ENCODE measurements at places on chromosomes 1 and 21.

DNA sequence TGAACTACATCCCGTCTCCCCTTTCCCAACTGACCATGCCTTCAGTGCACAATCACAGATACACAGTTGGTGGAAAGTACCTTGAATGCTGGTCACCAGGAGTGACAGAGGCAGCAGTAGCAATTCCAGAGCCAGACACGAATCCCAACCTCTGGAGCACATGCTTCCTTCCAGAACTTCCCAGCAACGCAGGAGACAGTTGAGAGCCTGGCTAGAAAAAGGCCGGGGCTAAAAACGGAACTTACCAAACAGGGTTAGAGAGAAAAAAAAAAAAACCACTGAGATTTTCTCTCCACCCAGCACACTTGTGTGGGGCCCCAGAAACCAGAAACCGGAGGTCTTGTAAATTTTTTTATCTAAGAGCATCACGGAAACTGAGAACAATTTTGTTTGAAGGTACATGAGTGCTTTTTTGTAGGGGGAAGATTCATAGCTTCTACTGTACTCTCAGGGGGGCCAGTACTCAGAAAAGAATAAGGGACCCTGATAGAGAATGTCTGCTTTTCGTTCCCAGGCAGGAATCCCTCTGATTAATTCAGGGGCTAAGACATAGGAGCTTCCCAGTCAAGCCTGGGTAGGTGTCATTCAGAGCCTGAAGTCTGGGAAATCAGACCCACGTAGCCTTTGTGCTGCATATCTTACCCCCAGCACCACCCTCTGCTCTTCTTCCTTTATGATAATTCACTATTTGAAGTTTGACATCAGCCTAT lies at the start of gene CD48:
TSS of gene CD48 (minus strand) at position 221 of the 710 bp plus-strand sequence. CDS start at position 162, 59 bp downstream.
- DNase-seq: peak; percentile 67

DNA sequence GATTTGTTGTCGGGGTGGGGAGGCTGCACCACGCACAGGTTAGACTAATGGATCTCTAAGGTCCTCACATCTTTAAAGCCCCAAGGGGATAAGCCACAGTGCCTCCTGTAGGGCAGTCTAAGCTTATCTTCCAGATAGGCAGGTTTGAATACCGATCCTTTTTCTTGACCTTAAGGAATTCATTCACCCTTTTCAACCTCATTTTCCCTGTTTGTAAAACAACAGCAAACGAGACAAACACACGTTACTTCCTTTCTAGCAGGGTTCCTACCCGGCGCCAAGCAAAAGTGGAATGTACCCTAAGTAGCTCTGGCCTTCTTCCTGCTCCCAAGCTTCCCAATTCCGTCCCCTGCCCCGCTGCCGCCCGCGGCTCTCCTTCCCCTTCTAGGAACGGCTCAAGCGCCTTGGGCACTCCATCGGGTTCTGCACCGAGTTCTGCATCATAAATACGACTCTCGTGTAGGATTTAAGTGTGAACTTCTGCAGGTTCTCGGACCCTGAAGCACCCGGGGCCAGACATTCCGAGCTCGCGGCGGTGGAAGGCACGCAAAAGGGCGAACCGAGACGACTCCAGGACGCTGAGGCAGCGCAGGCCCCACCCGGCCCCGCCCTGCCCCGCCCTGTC lies 548 bp upstream of the CDC20 start:
- DNase-seq: no peak

- no peak for DNase-seq
Observed at GRCh38 chr1:32353431-32353830, 8.9 kb downstream of the FAM229A start.

GRCh38 chr1:99648107-99648506 lies 2.2 kb downstream of the PALMD start:
- no peak for DNase-seq

DNA sequence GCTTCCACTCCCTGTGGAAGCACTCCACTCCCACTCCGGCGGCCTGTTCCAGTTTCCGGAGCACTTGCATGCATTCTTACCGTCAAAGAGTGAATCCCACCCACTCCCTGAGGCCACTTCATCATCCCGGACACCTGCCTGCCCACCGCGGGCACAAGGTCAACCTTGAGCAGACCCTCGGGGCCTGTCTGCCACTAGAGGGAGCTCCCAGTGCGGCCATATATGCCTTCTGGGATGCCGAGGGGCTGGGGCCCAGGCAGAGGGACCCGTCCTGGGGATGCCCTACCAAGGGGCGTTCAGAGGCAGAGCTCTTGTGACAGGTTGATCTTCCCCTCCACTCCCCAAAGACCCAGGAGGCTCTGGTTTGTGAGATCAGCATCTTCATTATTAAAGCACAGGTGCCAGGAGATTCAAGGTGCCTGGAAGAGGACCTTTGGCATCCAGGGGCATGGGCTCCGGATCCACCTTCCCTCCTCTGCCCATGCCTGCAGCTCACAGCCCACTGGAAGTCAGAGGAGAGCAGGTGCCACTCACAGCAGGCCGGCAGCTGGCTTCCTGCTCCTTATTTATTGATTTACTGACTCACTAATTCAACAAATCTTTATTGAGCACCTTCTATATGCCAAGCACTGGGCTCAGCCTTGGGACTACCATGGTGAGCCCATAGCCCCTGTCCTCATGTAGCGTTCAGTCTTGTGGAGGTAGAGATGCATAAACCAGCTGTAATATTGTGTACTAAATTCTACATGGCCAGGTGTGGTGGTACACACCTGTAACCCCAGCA lies 47.3 kb downstream of the UBIAD1 start:
- peak; percentile 54 for DNase-seq

DNA sequence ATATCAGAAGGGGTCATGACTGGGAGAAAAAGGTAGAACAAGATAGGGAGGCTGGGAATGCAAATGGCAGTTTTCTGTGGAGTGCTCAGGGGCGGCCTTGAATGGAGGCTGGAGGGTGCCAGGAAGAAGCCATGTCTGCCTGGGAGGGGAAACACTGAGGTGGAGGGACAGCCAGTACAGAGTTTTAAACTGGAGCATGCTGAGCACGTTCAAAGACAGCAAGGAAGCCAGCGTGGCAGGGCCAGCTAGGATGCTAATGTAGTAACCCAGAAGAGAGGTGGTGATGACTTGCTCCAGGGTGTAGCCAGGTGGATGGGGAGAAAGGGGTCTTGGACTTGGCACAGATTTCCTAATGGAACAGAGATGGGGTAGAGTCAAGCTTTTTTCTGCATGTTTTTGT lies 445.8 kb upstream of the VAMP3 start:
- DNase-seq: no peak

- DNase-seq: no peak
Observed at GRCh38 chr1:209805341-209805781, 581 bp downstream of the IRF6 start.

DNA sequence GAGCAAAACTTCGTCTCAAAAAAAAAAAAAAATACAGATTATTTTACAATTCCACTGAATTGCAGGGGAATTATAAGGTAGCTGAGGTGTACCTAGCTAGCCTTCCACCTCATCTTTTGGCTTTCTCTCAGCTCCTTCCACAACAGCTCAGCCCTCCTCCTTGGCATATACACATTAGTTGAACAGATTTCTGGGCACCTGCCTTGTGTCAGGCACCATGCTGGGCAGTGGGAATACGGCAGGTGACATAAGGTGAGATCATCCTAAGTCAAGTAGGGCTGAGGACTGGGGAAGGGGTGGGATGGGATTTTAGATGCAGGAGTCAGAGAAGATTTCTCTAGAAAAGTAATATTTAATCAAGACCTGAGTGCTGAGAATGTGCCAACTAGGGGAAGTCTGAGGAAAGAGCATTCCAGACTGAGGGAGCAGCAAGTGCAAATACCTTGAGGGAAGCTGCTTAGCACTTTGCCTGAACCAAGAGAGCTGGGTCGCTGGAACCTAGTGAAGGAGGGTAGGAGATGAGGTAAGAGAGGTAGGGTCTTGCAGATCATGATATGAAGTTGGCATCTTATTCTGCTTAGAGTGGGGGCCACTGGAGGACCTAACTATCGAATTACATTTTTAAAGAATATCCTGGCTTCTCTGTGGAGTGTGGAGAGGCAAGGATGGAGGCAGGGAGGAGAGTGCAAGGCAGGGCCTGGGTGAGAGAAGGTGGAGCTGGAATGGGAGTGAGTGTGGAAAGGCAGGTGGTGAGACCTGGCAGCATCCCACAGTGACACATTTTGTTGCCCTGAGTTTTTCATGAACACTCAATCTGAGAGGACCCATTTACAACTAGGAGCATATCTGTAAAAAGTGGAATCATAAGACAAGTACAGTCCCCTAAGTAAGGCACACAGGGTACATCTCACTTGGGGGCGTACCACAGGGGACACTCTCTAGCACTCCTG lies 28.2 kb downstream of the LAMC2 start:
- no peak for DNase-seq

GRCh38 chr1:18045203-18045602 lies 62.4 kb upstream of the IGSF21 start:
- DNase-seq: no peak

- no peak for DNase-seq
Observed at GRCh38 chr1:234696148-234696576, 86.2 kb upstream of the IRF2BP2 start.

DNA sequence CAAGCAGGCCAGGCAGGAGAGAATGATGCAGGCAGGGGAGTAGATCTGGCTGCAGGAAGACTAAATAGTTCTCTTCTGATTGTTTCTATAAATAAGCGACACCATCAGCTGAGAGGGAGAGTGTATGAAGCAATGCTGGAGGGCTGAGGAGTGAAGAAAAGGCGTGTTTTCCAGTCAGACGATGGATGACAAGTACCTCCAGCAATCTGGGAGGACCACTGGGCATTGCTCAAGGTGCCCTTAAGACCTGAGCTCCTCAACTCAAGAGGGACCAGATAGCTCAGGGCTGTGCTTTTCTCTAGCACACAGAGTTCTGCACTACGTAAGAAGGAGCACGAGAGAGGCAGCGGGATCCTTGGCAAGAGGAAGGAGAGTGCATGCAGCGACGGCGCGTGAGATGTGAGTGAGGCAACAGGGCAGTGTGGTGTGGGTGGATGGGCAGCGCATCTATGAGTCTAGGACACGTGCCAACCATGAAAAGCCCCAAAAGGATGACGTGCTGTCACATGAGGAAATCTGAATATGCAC lies 36.0 kb downstream of the PABPC4 start:
- no peak for DNase-seq

- no peak for DNase-seq
Observed at GRCh38 chr1:208432346-208432745, 188.2 kb upstream of the PLXNA2 start.

GRCh38 chr21:15122241-15122640 lies 57.4 kb upstream of the NRIP1 start:
- no peak for DNase-seq

DNA sequence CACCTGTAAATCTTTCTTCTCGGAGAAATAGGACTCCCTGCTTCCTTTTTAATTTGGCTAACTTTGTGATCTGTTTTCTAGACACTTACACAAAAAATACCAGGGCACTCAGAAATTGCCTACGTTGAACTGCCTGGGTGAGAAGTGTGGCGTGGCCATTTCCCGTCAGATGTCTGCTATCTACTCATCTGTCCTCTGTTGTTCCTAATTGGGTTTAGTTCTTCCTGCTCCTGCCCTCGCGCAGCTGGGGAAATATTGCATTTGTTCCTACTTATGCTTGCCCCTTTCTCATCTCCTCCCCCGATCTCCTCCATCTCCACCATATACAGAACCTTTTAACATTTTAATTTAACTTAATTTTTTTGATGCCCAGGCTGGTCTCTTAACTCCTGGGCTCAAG lies 55.1 kb downstream of the CD58 start:
- DNase-seq: no peak

GRCh38 chr1:45238846-45239245 lies 32.4 kb upstream of the ZSWIM5 start:
- no peak for DNase-seq

DNA sequence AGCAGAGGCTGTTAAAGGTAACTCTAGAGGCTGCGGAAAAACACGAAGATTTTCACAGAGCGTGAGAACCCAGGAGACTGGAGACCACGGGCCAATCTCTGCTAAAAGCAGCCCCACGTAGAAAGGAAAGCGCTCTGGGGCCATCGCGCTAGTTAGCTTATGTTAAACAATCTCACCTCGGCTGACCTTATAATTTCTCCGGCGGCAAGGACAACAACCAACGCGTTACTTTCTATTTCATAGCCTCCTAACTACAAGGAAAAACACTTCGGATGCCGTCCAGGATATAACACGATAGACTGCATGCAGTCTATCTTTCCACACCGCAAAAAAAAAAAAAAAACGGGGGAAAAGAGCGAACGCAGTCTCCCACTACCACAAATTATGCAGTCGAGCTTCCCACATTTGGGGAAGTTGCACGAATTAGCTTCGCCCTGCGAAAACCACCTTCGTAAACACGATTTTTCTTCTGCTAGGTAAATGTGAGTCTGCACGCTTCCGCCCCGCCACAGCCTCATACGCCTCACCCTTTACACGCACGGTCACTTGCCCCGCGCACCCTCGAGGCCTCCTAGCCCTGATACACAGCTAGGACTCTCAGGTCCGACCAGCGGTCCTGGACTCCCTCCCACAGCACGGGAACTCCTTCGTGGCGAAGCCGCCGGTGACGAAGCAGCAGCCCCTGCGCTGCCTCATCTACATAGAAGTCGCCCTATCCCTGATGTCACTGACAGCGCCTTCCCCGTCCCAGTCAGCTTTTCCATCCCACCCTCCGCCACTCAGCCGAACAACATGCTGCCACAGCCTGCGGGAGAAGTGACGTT lies 87.8 kb downstream of the PRKAB2 start:
- DNase-seq: peak; percentile 90

DNA sequence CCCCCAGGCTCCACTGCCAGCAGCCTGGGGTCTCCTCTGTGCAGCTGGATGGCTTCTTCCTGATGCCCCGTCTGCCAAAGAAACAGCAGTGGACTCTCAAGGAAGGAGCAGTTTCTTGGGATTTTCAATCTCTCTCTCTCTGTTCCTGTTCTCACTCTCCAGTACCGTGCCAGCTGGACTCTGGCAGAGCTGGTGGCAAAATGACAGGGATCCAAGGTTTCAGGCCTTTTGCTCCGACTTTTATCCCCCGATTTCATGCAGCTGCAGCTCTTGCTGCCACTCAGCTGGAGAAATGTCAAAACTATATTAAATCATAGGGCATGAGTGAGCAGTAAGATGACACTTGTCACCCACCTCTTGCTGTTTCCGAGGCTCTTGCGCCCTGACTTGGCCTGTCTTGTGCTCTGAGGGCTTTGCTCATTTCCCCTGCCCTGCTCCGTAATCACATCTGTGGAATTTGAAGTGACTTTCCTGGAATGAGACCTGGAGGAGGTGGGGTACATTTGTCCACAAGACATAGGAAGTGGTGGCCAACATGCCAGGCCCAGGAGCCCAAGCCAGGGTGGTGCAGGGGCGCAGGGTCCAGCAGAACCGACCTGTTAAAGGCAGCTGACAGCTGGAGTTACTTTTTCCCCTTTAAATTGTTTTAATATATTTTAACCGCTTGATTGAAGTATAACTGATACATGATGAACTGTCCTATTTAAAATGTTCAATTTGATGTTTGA lies 576.2 kb downstream of the PTPRU start:
- DNase-seq: no peak

Data from activated T-cell treated with anti-CD3 and anti-CD28 coated beads, Interleukin-2, amount 50 U/mL, for 72 hours (primary cell).